M059J (cell line): ENCODE measurements at places on chromosomes 5 and 9. TPM values are rescaled to one million over a fixed set of nuclear protein-coding genes. Genes with fewer than 3 reads are reported as not detected.

DNA sequence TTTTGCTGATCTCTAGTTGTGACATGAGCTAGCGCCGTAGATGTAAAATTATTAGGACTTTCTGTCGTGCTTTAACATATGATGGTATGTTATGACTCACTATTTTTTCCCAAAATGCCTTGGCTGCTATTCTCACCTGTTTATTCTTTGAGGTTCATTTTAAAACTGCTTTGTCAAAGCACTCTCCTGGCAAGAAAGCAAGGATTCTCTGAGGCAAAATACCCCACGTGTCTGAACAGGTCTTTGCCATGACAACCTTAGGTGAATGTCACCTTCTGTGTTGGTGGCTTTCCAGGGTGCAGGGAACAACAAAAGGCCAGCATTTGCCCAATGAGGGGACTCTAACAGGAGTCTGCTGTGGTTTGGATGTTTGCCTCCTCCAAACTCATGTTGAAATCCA, 30.6 kb upstream of the COL5A1 start:
- no peak for DNase-seq

- DNase-seq, result no peak
Observed at GRCh38 chr5:104987074-104987473, 1424.5 kb upstream of the NUDT12 start.

The POLK gene
- total RNA-seq, result 24.2 and 28.9 TPM in 2 replicates

The LCN1 gene
- not detected in 2 replicates for total RNA-seq

DNA sequence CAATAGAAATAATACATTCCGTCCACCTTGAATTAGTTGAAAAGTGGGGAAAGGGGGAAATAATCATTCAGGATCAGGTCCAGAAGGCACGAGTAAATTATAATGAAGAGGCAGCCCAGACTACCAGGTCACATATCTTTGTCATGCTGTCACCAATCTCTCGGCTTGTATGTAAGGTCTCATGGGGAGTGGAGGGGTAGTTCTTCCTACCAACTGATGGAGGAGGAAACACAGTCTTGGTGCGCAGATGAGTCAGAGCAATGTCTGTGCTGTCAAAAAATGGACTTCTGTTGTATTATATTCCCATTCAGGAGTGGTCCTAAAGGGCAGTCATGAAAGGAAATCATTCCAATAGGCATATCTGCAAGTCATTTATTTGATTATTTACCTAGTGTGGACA, 164.2 kb upstream of the PTGER4 start:
- DNase-seq, result peak; percentile 50
